ENCODE measurements at places on chromosomes 3 and 15.

DNA sequence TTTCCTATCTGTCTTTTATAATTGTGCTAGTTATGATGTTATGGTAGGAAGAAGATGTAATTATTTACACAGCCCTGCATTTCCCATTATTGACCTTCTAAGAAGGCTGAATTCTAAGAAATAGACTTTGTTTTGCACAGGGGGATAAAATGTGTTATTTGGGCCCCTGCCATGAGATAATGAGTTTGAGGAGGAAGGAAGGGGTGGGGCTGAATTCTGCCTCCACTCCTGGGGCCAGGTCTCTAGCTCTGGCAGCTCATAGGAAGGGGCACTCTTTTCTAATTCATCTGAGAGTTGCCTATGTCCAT is 69.2 kb upstream of the GOLGA8B start:
- DNase-seq = no peak

- no peak for DNase-seq
Observed at GRCh38 chr3:16088496-16088895, 86.0 kb upstream of the GALNT15 start.

DNA sequence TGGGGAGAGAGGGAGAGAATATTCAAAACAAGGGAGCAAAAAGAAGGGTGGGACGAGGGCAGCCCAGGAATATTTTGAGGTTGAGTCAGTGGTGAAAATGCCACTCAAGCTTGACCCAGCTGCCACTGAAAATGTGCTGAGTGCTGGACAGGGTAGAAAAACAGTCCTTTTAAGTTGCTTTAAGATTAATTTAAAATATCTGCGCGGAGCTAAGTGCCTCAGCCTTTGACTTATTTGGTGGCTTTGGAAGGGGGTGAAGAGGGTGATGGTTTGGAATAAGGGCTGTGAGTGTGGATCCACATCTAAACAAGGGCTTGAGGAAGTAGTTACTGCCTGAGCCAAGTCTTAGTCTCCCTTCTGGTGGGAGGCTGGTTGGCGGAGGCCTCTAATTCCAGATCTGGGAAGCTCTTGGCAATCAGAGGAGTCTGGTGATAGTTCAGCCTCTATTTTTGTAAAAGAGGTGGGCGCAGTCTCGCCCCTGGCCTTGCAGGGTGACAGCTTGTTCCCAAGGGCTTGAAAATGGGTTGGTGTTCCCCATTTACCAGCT is 280.8 kb upstream of the ROPN1 start:
- no peak for DNase-seq

- no peak for DNase-seq
Observed at GRCh38 chr3:61761694-61762430, 200.5 kb downstream of the PTPRG start.
